Psoas muscle (tissue), 8 donors: ENCODE measurements at places on chromosomes 4 and X.

DNA sequence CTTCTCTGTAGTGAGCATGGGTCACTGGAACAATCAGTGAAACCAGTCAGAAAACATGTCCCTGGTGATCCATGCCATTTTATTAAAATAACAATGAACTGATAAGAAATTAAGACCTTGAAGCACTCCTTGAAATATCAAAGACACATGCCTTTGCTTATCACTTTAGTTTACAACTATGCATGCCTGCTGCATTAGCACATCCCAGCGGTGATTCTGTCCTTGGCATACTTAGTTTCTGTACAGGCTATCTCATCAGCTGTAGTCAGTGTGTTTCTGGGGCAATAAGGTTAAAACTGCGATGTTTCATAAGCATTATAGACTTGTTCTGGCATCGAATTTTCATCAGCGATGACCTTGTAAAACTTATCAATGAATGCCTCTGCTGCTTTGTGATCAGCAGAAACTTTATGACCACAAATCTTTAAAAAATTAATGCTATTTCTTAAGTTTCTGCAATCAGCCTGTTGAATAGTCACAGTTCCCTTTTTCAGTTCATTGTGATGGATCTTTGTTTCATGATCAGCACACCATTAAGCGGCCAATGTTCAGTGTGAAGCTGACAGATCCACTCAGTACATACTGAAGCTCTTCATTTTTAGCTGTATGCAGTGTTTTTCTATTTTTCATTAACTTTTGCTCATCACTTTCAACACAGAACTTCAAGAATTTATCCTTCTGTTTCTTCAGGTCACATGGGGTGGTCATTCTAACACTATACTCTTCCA, 150.5 kb downstream of the RNF150 start:
- DNase-seq, result no peak
- H3K4me1 ChIP-seq, result peaks cover 20% of the 10 kb centered on the region
- no peak overlapping the region for H3K27ac ChIP-seq
- no peaks in the 10 kb centered on the region for H3K36me3 ChIP-seq

DNA sequence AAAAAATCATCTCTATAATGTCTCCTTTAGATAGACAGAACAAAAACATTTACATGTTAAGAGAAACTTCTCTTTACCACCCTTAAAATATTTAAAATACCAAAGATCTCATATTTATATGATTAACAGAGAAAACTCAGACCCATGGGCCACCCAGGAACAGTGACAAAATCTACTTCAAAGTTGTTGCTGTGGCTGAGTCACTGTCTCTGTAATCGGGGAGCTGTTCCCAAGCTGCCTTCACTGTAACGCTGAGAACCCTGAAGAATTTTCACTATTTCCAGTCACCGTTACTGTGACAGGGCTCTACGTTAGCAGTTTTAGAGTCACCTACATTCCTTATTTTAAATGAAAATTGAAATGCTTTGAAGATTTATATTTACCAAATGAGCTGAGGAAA, 9.0 kb upstream of the DAPP1 start:
- peaks cover 38% of the 10 kb centered on the region for H3K4me1 ChIP-seq
- DNase-seq, result no peak
- peak overlapping the region; percentile 69 for H3K27ac ChIP-seq
- no peak overlapping the region for H3K4me3 ChIP-seq

GRCh38 chr4:127120441-127121090, 512.2 kb upstream of the INTU start:
- no peaks in the 10 kb centered on the region for H3K27me3 ChIP-seq
- H3K4me1 ChIP-seq, result no peaks in the 10 kb centered on the region
- no peak overlapping the region for H3K27ac ChIP-seq
- H3K36me3 ChIP-seq, result no peaks in the 10 kb centered on the region
- no peak overlapping the region for H3K4me3 ChIP-seq
- no peak for DNase-seq

GRCh38 chrX:39481621-39482020, 616.1 kb downstream of the BCOR start:
- no peak for DNase-seq
- no peak overlapping the region for H3K27ac ChIP-seq
- no peaks in the 10 kb centered on the region for H3K4me1 ChIP-seq
- H3K36me3 ChIP-seq, result no peaks in the 10 kb centered on the region
- peaks cover 8% of the 10 kb centered on the region for H3K27me3 ChIP-seq

- H3K4me3 ChIP-seq, result no peak overlapping the region
- no peaks in the 10 kb centered on the region for H3K27me3 ChIP-seq
- H3K4me1 ChIP-seq, result no peaks in the 10 kb centered on the region
- no peak for DNase-seq
Observed at GRCh38 chrX:12885508-12885907, 18.6 kb downstream of the TLR7 start.

DNA sequence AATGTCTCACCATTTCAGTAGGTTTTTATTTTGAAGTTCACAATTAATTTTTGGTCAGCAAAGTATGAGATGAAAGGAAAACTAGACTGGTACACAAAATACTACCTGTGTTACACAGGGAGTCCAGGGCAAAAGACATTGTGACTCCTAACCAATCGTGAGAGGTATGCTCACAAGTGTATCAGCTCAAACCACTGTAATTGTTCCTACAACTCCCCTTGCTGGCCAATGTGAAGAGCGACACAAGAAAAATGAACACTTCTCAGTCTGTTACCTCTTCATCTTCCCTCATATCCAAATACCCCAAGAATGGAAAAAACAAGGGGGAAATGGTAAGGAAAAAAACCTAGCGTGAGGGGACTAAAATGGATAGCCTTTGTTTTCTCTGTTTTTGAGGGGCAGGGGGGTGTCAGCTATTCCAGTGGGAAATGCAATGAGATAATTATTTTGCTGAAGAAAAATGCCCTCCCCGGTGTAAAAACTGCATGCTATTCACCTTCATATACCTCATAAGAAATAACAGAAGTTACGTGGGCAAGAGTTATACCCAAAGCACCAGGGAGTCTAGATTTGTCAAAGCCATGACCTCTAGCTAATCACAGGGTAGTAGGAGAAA, 30.6 kb upstream of the NSUN7 start:
- no peaks in the 10 kb centered on the region for H3K4me1 ChIP-seq
- no peak overlapping the region for H3K27ac ChIP-seq
- H3K4me3 ChIP-seq, result no peak overlapping the region
- no peaks in the 10 kb centered on the region for H3K36me3 ChIP-seq

DNA sequence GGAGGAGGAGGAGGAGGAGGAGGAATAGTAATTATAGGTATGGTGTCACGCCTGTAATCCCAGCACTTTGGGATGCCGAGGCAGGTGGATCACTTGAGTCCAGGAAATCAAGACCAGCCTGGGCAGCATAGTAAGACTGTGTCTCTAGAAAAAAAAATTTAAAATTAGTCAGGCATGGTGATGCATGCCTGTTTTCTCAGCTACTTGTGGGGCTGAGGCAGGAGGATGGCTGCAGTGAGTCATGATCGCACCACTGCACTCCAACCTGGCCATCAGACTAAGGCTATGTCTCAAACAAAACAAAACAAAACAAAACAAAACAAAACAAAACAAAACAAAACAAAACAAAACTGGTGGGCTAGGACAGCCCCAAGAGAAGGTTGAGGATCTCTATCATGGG, 3.0 kb downstream of the STARD8 start:
- no peak for DNase-seq
- no peaks in the 10 kb centered on the region for H3K27me3 ChIP-seq
- no peaks in the 10 kb centered on the region for H3K36me3 ChIP-seq

DNA sequence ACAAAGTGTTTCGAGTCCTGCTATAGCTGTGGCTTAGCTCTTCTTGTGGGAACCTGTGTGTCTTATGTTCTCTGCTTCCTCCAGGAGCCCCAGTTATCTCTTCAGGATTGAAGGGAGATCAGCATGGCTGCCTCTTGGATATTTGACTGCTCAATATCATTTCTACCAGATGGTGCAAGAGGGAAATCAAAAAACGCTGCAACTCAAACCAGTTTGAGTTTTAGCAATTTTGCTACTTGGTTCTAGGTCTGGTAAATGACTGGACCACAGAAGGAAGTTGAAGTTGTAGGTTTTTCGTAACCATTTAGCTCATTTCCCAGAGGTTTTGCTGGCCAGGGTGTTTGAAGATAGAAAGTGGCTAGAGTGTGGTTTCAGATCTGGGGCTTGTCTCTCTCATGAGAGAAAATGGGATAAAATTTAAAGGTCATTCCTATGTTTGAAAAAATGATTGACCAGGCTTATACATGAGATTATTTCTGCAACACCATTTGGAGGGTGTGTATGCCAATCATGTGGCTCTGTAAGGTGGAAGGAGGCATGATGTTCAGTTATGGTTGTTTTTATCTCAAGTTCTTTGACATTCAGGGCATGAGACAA, 210.4 kb downstream of the SPRY1 start:
- no peak overlapping the region for H3K4me3 ChIP-seq
- no peak overlapping the region for H3K27ac ChIP-seq
- no peaks in the 10 kb centered on the region for H3K27me3 ChIP-seq
- no peaks in the 10 kb centered on the region for H3K4me1 ChIP-seq

GRCh38 chrX:149495573-149496071, 9.5 kb downstream of the IDS start:
- H3K36me3 ChIP-seq, result peaks cover 2% of the 10 kb centered on the region
- no peaks in the 10 kb centered on the region for H3K27me3 ChIP-seq
- peak overlapping the region; percentile 30 for H3K27ac ChIP-seq
- H3K4me1 ChIP-seq, result no peaks in the 10 kb centered on the region

DNA sequence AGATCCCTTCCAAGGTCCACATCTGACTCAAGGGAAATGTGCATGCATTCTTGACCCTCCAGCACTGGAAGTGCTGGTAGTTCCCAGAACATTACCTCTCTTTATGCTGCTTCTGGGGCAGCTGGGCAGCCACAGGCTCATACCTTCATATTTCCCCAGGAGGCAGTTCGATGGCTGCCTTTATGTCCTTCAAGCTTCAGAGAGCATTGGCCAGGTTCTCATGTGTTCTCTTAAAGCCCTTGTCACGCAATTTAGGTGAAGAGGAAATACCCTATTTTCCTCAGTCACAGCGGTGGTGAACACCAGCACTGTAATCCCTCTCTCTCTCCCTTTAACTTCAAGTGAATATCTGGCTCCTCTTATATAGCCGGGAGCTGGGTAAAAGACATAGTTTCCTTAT, 134.3 kb downstream of the MID1IP1 start:
- DNase-seq, result no peak
- no peak overlapping the region for H3K4me3 ChIP-seq
- no peaks in the 10 kb centered on the region for H3K27me3 ChIP-seq
- H3K4me1 ChIP-seq, result no peaks in the 10 kb centered on the region

GRCh38 chrX:14030174-14030530, 460 bp upstream of the GEMIN8 start:
- H3K36me3 ChIP-seq, result no peaks in the 10 kb centered on the region
- peaks cover 2% of the 10 kb centered on the region for H3K27me3 ChIP-seq

DNA sequence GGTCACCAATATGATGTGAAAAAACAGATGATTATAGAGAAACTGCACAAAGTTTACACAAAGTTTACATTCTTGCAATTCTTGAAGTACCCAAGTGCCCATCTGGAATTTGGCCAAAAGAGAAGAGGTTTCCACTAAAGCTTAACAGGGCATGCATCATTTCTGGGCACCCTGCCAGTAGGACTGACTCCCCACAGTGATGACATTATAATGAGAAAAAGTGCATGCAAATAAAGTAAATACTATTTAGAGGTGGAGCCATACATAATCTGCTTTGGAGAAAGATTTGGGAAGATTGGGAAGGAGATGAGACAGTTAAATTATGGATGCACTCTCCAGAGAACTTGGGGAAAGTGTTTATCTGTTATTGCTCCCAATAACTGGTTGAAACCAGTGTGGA, 93.7 kb upstream of the TRPC3 start:
- no peak overlapping the region for H3K27ac ChIP-seq
- H3K4me1 ChIP-seq, result no peaks in the 10 kb centered on the region
- H3K27me3 ChIP-seq, result no peaks in the 10 kb centered on the region
- H3K4me3 ChIP-seq, result no peak overlapping the region
